Activated CD8-positive, alpha-beta T cell treated with anti-CD3 and anti-CD28 coated beads for 36 hours (primary cell): ENCODE measurements at places on chromosomes 5 and 9. TPM values are rescaled to one million over a fixed set of nuclear protein-coding genes. Genes with fewer than 3 reads are reported as not detected.

The GRIN1 gene
- not detected for total RNA-seq

The FAM151B gene
- 0.25 TPM for total RNA-seq

The PALM2AKAP2 gene
- total RNA-seq, result not detected

The PAX5 gene
- 1.1 TPM for total RNA-seq

The FGD3 gene
- total RNA-seq, result 41.6 TPM

The TAF11L9 gene
- total RNA-seq, result not detected

The SVEP1 gene
- total RNA-seq, result not detected

The TLX3 gene
- total RNA-seq, result not detected

The BRD9 gene
- total RNA-seq, result 46.6 TPM

The FOXD4L3 gene
- total RNA-seq, result 0.14 TPM

The ANP32B gene
- total RNA-seq, result 389 TPM

- peak; percentile 77 for DNase-seq
- H3K4me1 ChIP-seq, result peaks cover 9% of the 10 kb centered on the region
- no peak overlapping the region for H3K4me3 ChIP-seq
- peak overlapping the region; percentile 37 for H3K27ac ChIP-seq
Observed at GRCh38 chr5:33850100-33850594, 41.6 kb downstream of the ADAMTS12 start.

DNA sequence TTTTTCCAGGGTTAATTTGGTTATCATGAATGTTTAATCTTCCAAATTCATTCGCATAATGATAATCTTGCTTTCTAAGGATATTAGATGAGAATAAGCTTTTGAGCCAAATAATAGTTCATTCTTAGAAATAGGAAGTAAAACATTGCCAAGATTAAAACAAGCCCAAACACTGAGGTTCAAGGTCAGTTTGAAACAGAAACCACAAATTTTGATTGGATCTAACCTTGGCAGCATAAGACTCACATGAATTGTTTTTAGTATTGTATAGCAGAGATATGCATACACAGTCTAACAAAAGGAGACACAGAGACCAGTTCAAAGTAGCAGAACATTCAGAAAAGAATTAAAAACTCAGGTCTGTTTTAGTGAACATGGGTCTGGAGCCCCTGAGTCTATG is 43.4 kb upstream of the VCAN start:
- DNase-seq, result no peak
- no peaks in the 10 kb centered on the region for H3K36me3 ChIP-seq
- no peaks in the 10 kb centered on the region for H3K4me1 ChIP-seq
- H3K27ac ChIP-seq, result no peak overlapping the region
- H3K4me3 ChIP-seq, result no peak overlapping the region

DNA sequence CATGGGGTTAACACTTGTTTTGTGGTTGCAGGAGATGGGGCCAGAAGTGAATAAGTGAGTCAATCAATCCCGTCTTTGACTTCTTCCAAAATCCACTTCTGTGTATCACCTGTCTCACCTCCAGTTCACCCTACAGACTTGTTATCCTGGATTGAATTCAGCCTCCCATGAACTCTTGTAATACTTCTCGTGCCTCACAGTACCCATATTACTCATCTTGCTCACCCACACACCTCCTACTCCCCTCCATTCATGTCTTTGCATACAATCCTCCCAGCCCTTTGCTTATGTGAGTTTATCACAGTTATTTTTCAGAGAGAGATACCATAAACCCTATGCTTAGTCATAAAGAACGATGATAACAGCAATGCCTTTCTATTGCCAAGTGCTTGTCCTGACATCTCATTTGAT is 52.9 kb upstream of the PAPPA start:
- H3K27me3 ChIP-seq, result no peaks in the 10 kb centered on the region
- DNase-seq, result no peak
- no peaks in the 10 kb centered on the region for H3K36me3 ChIP-seq

GRCh38 chr5:113807427-113807991 is 294.0 kb downstream of the YTHDC2 start:
- peaks cover 1% of the 10 kb centered on the region for H3K27me3 ChIP-seq
- no peaks in the 10 kb centered on the region for H3K36me3 ChIP-seq
- H3K4me1 ChIP-seq, result no peaks in the 10 kb centered on the region
- no peak for DNase-seq

- no peaks in the 10 kb centered on the region for H3K4me1 ChIP-seq
- peaks cover 53% of the 10 kb centered on the region for H3K27me3 ChIP-seq
- H3K4me3 ChIP-seq, result no peak within 1 kb of the TSS
- H3K36me3 ChIP-seq, result peaks cover 16% of the 10 kb centered on the region
Observed at GRCh38 chr5:141349917-141350619, at the start of gene PCDHGB1. TSS of gene PCDHGB1 (plus strand) at chr5:141350099. CDS start at chr5:141350261, 162 bp downstream.

GRCh38 chr5:149002761-149003689 is 59.8 kb downstream of the SH3TC2 start:
- no peak overlapping the region for H3K27ac ChIP-seq
- H3K36me3 ChIP-seq, result no peaks in the 10 kb centered on the region
- peaks cover 14% of the 10 kb centered on the region for H3K27me3 ChIP-seq
- H3K4me3 ChIP-seq, result no peak overlapping the region
- H3K4me1 ChIP-seq, result no peaks in the 10 kb centered on the region

- no peaks in the 10 kb centered on the region for H3K36me3 ChIP-seq
- no peak overlapping the region for H3K4me3 ChIP-seq
- no peak overlapping the region for H3K27ac ChIP-seq
- H3K27me3 ChIP-seq, result peaks cover 4% of the 10 kb centered on the region
- H3K4me1 ChIP-seq, result peaks cover 2% of the 10 kb centered on the region
Observed at GRCh38 chr5:168750926-168751325, 171.8 kb upstream of the PANK3 start.

DNA sequence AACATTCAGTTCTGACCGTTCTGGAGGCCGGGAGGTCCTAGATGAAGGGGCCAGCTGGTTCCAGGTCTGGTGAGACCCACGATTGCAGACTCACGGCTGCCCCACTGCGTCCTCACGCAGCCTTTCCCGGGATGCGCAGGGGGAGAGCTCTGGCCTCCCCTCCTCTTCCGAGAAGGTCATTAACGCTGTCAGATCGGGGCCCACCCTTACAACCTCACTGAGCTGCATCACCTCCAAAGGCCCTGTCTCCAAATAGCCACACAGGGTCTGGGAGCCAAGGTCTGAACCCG is 66.6 kb upstream of the PPP1R26 start:
- H3K27ac ChIP-seq, result no peak overlapping the region
- peaks cover 1% of the 10 kb centered on the region for H3K27me3 ChIP-seq
- no peak for DNase-seq
- no peaks in the 10 kb centered on the region for H3K4me1 ChIP-seq
- no peaks in the 10 kb centered on the region for H3K36me3 ChIP-seq
- H3K4me3 ChIP-seq, result no peak overlapping the region

GRCh38 chr5:78367318-78367991 is 7.0 kb downstream of the SCAMP1 start:
- H3K36me3 ChIP-seq, result peaks cover 2% of the 10 kb centered on the region
- H3K27me3 ChIP-seq, result no peaks in the 10 kb centered on the region
- H3K27ac ChIP-seq, result no peak overlapping the region
- DNase-seq, result peak; percentile 12

DNA sequence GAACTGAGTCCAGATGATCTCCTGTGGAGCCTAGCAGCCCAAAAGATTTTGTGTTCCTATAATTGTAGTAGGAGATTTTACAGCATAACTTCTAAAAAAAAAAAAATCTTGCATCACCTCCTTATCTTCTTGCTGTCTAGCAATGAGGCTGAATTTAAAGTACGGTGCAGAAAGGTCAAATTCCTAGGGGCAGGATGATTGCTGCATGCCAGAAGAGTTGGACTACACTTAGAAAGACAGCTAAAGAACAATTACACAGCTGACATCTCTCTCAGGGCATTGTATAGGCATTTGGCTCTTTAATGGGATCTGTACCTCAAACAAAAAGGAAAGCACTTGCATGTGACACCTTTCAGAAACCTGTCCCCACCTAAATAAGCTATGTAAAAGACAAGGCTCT is 443.2 kb downstream of the HCN1 start:
- H3K4me3 ChIP-seq, result no peak overlapping the region
- H3K4me1 ChIP-seq, result no peaks in the 10 kb centered on the region
- H3K27ac ChIP-seq, result no peak overlapping the region
- no peaks in the 10 kb centered on the region for H3K27me3 ChIP-seq
- no peaks in the 10 kb centered on the region for H3K36me3 ChIP-seq

GRCh38 chr9:74255489-74255984 is 241.6 kb upstream of the RORB start:
- H3K27me3 ChIP-seq, result no peaks in the 10 kb centered on the region
- H3K27ac ChIP-seq, result no peak overlapping the region
- no peak overlapping the region for H3K4me3 ChIP-seq

- no peak overlapping the region for H3K27ac ChIP-seq
- no peaks in the 10 kb centered on the region for H3K36me3 ChIP-seq
- H3K27me3 ChIP-seq, result no peaks in the 10 kb centered on the region
- H3K4me1 ChIP-seq, result peaks cover 16% of the 10 kb centered on the region
- H3K4me3 ChIP-seq, result no peak overlapping the region
Observed at GRCh38 chr9:21710548-21711191, 91.8 kb upstream of the MTAP start.

- H3K4me3 ChIP-seq, result no peak overlapping the region
- no peak overlapping the region for H3K27ac ChIP-seq
- H3K36me3 ChIP-seq, result peaks cover 2% of the 10 kb centered on the region
- no peak for DNase-seq
- H3K4me1 ChIP-seq, result peaks cover 20% of the 10 kb centered on the region
Observed at GRCh38 chr5:79518718-79519117, 4.8 kb upstream of the HOMER1 start.

GRCh38 chr5:139747583-139748504 is 47.8 kb upstream of the PSD2 start:
- DNase-seq, result peak; percentile 86
- peaks cover 13% of the 10 kb centered on the region for H3K27me3 ChIP-seq
- peak overlapping the region; percentile 92 for H3K27ac ChIP-seq
- no peaks in the 10 kb centered on the region for H3K36me3 ChIP-seq

DNA sequence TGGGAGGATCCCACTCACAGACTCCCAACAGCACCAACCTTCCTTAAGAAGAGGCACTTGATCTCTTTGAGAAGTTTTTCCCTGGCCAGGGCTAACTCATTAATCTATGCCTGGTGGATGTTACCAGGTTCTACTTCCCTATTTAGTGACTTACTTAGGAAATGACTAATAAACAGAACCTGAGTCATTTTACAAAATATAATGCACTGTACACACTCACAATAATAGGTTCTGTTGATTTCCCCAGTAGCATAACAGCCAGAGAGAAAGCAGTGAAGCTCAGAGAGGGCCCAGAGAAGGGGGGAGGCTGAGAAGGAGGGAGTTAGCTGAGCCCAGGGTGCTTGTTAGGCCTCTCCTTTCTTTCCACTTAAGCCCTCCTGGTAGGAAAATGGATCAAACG is 27.1 kb downstream of the FRMD3 start:
- H3K27ac ChIP-seq, result no peak overlapping the region
- no peaks in the 10 kb centered on the region for H3K36me3 ChIP-seq
- H3K4me3 ChIP-seq, result no peak overlapping the region
- H3K4me1 ChIP-seq, result peaks cover 10% of the 10 kb centered on the region
- peaks cover 3% of the 10 kb centered on the region for H3K27me3 ChIP-seq

DNA sequence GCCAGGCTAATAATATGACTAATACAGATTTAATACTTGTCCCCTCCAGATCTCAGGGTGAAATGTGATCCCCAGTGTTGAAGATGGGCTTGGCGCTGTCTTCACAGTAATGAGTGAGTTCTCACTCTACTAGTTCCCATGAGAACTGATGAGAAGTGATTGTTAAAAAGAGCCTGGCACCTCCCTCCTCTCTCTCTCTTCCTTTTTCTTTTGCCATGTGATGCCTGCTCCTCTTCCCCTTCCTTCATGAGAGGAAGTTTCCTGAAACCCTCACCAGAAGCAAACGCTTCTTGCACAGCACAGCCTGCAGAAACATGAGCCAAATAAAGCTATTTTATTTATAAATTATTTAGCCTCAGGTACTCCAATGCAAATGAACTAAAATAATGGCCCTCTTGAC is 55.2 kb downstream of the GLDC start:
- no peak overlapping the region for H3K4me3 ChIP-seq
- no peaks in the 10 kb centered on the region for H3K36me3 ChIP-seq
- DNase-seq, result no peak
- no peaks in the 10 kb centered on the region for H3K4me1 ChIP-seq
- H3K27ac ChIP-seq, result no peak overlapping the region

DNA sequence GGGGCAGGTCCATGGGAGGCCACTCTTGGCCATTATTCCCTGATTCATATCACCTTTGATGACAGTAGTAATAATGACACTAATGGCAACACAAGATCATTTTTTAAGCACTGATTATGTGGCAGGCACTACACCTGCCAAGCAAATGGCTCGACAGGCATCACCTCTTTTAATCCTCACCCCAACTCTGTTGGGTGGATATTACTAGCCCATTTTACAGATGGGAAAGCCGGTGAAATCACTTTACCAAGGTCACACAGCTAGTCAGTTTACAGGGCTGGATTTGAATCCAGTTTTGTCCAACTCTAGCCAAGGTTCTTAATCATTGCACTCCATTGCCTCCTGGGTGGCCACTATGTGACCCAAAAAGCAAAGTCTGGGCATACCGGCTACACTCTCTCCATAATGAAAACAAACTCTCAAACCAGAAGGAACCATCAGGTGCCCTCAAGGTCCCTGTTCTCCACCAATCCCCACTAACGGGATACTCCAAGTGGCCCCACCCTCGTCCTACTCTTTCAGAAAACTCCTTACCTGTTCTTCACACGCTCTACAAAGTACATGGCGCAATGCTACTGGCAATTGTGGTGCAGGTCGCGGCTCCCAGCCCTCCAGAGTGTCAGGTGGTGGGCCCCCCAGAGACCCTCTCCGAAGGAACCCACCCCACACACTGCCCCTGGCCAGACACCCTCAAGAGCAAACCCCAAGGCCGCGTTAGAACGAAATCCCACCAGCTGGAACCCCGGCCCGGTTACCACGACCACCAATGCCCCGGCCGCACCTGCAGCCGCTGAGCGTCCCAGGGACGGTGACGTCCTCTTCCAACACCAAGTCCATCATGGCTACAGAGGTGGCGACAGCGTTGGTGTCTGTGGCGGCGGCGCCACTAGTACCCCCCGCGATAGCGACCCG is 572 bp downstream of the CDK5RAP2 start:
- no peak for DNase-seq
- peak overlapping the region; percentile 99 for H3K4me3 ChIP-seq
- H3K36me3 ChIP-seq, result peaks cover 17% of the 10 kb centered on the region
- no peaks in the 10 kb centered on the region for H3K27me3 ChIP-seq

GRCh38 chr5:158326256-158326655 is 467.3 kb upstream of the CLINT1 start:
- no peaks in the 10 kb centered on the region for H3K27me3 ChIP-seq
- no peaks in the 10 kb centered on the region for H3K4me1 ChIP-seq
- H3K4me3 ChIP-seq, result no peak overlapping the region
- DNase-seq, result no peak

GRCh38 chr5:157819502-157820115 is 39.3 kb downstream of the CLINT1 start:
- no peak for DNase-seq
- H3K27ac ChIP-seq, result no peak overlapping the region
- peaks cover 33% of the 10 kb centered on the region for H3K4me1 ChIP-seq
- H3K4me3 ChIP-seq, result no peak overlapping the region
- peaks cover 29% of the 10 kb centered on the region for H3K36me3 ChIP-seq
